PC-9 (cell line): ENCODE measurements at places on chromosomes 12 and 14. TPM values are rescaled to one million over a fixed set of nuclear protein-coding genes. Genes with fewer than 3 reads are reported as not detected.
A peak's percentile ranks its signal among the peaks of the same experiment; 100 is the strongest.

Gene TMEM233
- not detected in 2 replicates for total RNA-seq

Gene TAS2R43
- 1.1 and 1.5 TPM in 2 replicates for total RNA-seq

Gene IFT43
- total RNA-seq, result 98.8 and 112 TPM in 2 replicates

Gene TAS2R50
- total RNA-seq, result 1.6 and 2.3 TPM in 2 replicates

Gene HOXC11
- 2.4 and 2.9 TPM in 2 replicates for total RNA-seq

Gene CLECL1
- not detected in 2 replicates for total RNA-seq

Gene RNASE4
- 2.0 and 4.0 TPM in 2 replicates for total RNA-seq

Gene ABCC9
- 0.07 and 0.08 TPM in 2 replicates for total RNA-seq

GRCh38 chr14:79584679-79585078 lies 626.6 kb downstream of the DIO2 start:
- H3K27ac ChIP-seq, result no peak overlapping the region
- no peak for DNase-seq
- no peaks in the 10 kb centered on the region for H3K36me3 ChIP-seq
- no peaks in the 10 kb centered on the region for H3K27me3 ChIP-seq
- no peak overlapping the region for H3K4me3 ChIP-seq
- H3K4me1 ChIP-seq, result no peaks in the 10 kb centered on the region

DNA sequence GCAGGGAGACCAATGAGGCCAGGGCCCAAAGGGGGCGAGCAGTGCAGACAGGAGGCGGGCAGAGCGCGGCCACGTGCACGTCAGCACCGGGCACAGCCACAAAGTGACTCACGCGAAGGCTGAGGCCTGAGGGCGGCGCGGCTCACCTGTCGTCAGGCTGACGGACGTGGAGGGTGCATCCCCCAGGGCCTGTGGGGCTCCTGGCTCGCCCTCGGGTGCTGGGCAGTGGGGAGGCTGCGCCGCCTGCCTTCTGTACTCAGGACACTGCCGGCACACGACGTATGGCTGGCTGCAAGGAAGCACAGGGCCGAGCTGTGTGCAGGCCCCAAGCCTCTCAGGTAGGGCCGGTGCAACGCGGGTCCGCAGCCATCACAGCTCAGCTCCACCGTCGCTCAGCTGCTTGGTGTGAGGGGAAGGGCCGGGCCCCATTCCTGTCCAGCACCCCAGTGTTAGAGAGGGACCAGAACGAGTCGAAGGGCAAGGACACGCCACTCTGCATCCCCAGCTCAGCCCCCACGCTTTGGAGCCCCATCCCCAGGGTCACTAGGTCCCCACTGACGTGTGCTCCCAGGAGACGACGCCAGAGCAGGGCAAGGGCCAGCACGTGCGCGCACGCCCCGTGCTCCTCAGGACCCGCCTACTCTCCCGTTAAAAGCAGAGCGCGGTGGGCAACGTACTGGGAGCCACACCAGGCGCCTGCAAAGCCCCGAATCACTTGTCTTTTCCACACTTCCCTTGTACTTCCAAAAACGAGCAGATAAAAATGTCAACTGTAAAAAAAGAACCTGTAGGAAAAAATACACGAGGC lies 24.8 kb upstream of the GOLGA3 start:
- no peak overlapping the region for H3K4me3 ChIP-seq
- H3K27ac ChIP-seq, result no peak overlapping the region
- H3K36me3 ChIP-seq, result no peaks in the 10 kb centered on the region
- H3K27me3 ChIP-seq, result no peaks in the 10 kb centered on the region
- no peak for DNase-seq

GRCh38 chr12:109393437-109394345 lies 46.0 kb downstream of the MYO1H start:
- H3K36me3 ChIP-seq, result no peaks in the 10 kb centered on the region
- H3K4me1 ChIP-seq, result no peaks in the 10 kb centered on the region
- H3K27ac ChIP-seq, result no peak overlapping the region
- no peak for DNase-seq
- peaks cover 30% of the 10 kb centered on the region for H3K27me3 ChIP-seq

- H3K4me1 ChIP-seq, result no peaks in the 10 kb centered on the region
- no peaks in the 10 kb centered on the region for H3K27me3 ChIP-seq
- no peak overlapping the region for H3K27ac ChIP-seq
- DNase-seq, result no peak
- H3K4me3 ChIP-seq, result no peak overlapping the region
These were observed 898.9 kb upstream of the SEL1L start for GRCh38 chr14:82432301-82433105.

DNA sequence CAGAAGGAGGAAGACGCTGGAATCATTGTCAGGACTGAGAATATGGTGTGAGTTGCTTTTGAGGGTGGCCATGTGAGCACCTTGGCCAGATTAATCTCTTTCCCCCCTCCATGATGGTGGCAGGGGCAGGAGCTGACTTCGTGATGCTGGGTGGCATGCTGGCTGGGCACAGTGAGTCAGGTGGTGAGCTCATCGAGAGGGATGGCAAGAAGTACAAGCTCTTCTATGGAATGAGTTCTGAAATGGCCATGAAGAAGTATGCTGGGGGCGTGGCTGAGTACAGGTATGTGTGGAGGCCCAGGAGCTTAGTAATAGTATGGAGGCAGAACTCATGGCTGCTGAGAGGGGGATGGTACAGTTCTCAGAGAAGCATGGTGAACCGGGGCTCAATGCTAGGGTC lies 4.3 kb downstream of the TINF2 start:
- H3K36me3 ChIP-seq, result no peaks in the 10 kb centered on the region
- peaks cover 12% of the 10 kb centered on the region for H3K4me1 ChIP-seq
- H3K27ac ChIP-seq, result no peak overlapping the region
- no peak overlapping the region for H3K4me3 ChIP-seq
- DNase-seq, result no peak

DNA sequence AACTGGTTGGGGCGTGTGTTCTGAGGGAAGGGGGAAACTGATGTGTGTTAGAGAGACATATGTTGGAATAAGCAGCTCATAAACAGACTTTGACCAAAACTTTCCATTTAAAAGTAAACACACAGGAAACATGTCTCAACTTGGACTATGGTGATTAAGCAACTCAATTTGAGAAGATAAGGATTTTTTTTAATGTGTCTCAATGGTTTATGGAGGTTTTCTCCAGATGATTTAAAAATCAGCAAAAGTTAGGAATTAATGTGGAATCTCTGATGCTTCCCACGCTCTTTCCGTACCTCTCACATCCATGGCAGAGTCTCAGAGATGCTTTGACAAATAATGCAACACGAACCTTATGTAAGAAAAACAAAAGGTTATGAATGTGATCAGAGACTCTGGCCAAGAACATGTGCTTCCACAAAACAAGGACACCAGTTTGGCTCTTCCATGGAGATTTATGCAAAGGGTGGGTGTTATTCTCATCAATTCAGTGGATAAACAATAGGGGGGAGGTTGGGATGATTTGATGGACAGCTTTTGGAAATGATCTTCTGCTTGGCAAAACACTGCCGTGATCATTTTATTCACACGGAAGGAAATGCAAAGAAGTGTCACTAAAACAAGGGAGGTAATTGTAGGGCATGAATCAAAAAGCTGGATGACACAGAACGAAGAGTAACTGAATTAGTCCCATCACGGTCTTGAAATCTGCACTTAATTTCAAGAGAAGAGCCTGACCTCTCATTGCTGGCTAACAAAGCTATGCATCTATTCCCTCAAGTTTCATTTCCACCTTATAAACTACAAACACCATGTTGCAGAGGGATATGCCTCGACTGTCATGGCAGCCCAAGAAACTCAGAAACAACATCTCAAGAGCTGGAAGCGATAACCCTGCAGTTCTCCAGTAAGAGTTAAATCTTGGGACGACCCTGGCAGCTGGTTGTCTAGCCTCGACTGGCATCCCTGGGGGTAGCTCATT lies 76.5 kb downstream of the FOXN3 start:
- H3K27ac ChIP-seq, result no peak overlapping the region
- no peaks in the 10 kb centered on the region for H3K36me3 ChIP-seq
- DNase-seq, result no peak
- peaks cover 31% of the 10 kb centered on the region for H3K27me3 ChIP-seq

DNA sequence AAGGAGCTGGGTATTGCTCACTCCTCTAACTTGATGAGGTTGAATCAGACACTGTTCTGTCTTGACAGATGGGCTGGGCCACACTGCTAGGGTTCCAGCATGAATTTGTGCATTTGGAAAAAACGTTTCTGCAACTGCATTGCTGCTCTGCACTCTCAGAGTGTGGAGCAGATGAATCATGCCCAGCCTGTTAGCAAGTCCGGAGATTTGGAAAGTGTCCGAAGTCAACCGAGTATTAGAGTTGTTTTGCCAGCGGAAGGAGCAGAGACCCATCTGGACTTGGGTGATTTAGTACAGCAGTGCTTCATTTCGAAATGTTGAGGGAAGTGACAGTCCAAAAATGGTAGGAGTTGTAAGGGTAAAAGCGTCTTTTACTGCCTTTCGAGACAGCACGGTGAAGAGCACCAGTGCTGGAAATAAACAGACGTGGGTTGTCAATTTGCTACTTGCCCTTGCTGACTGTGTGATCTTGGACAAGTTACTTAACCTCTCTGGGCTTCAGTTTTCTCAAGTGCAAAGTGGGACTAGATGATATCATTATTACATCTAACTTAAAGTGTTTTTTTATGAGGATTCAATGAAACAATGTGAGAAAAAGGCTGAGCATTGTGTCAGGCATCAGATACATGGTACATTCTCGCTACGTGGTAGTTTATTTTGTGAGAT lies 139.5 kb downstream of the CHST11 start:
- no peaks in the 10 kb centered on the region for H3K27me3 ChIP-seq
- peaks cover 84% of the 10 kb centered on the region for H3K4me1 ChIP-seq
- H3K27ac ChIP-seq, result no peak overlapping the region
- H3K36me3 ChIP-seq, result no peaks in the 10 kb centered on the region
- no peak for DNase-seq

DNA sequence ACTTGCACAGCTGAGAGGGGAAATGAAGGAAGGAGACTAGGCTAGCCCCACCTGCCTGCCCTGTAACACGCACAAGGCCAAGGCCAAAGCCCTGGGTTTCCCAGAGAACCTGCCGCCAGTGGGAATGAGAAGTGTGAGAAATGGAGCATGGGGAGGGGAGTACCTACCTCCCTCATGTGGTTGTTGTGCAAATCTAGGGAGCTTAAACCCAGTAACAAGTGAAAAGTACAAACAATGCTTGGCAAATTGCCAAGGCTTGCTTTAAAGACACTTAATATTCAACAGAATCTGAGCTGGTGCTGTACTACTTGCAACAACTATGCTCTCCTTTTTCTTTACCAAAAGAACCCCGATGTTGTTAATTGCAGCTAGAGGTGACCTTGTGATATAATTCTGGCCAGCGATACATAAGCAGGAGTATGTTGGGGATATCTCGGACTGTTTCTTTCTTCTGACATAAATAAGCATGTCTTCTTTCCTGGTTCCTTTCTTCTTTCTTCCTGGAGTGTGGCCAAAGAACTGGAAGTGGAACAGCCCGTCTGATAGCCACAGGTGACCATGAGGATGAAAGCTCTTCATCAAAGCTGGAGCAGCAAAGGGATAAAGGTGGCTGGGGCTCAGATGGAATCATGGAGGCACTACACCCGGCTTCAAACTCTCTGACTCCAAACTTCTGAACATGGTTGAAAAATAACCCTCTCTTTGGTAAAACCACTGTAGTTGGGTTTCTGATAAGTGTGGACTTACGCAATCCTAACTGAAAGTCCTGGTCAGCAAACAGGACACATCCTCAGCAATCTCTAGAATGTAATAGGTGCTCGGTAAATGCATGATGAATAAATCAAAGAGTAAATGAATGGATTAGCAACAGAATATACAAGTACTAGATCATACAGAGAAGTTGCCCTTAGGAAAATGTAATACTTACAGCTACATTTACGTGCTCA lies 207.9 kb downstream of the NUAK1 start:
- H3K4me1 ChIP-seq, result peaks cover 42% of the 10 kb centered on the region
- no peaks in the 10 kb centered on the region for H3K27me3 ChIP-seq
- DNase-seq, result no peak

DNA sequence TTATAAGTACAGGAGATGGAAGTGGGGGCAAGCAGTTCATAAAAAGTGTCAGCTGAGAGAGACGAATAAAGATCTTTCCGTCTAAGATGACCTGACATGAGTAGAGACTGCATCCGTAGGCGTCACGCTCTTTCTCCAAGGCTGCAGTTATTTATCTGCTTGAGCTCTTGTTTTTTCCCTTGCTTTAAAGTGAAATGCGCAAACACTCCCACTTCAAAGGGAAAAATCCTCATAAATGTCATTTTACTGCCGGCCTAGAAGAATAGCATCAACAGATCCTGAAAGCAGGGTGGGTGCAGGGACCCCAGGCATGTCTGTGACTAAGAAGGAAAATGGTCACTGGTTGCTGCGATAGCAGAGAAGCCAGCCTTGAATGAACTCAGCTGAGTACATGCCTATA lies 647.4 kb downstream of the MED13L start:
- no peaks in the 10 kb centered on the region for H3K36me3 ChIP-seq
- no peaks in the 10 kb centered on the region for H3K4me1 ChIP-seq
- peaks cover 8% of the 10 kb centered on the region; the same call in 1 of the 2 replicates for H3K27me3 ChIP-seq

- H3K4me3 ChIP-seq, result no peak overlapping the region
- no peaks in the 10 kb centered on the region for H3K36me3 ChIP-seq
- H3K4me1 ChIP-seq, result no peaks in the 10 kb centered on the region
- H3K27ac ChIP-seq, result no peak overlapping the region
- H3K27me3 ChIP-seq, result no peaks in the 10 kb centered on the region
These were observed 49.2 kb downstream of the EIF2S3B start for GRCh38 chr12:10554756-10555481.

- H3K27ac ChIP-seq, result no peak overlapping the region
- H3K27me3 ChIP-seq, result no peaks in the 10 kb centered on the region
- H3K4me3 ChIP-seq, result no peak overlapping the region
- no peak for DNase-seq
- no peaks in the 10 kb centered on the region for H3K36me3 ChIP-seq
These were observed 29.4 kb downstream of the SETD3 start for GRCh38 chr14:99451234-99451633.

DNA sequence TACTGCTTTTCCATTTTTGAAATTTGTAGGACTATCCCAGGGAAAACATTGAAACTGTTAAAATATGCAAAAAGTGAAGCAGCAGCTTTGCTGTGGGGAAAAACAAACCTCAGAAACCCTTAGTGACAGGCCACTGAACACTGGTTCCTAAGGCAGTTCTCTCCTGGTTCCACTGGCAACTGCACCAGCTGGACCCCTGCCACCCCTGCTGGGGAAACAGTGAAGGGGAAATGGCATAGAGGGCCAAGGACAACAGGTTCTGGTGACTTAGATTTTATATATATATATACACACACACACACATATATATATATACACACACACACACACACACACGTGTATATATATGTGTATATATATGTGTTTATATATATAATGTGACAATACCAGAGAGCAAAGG lies 16.2 kb upstream of the KRT7 start:
- DNase-seq, result peak; percentile 44
- H3K4me1 ChIP-seq, result peaks cover 86% of the 10 kb centered on the region
- H3K27me3 ChIP-seq, result no peaks in the 10 kb centered on the region
- no peak overlapping the region for H3K4me3 ChIP-seq
